Esophagus mucosa (tissue), 1 donor: ENCODE measurements at places on chromosomes 13 and 19.

- no peak for ATAC-seq
Measured at GRCh38 chr13:108938155-108938554, 308.7 kb downstream of the MYO16 start.

DNA sequence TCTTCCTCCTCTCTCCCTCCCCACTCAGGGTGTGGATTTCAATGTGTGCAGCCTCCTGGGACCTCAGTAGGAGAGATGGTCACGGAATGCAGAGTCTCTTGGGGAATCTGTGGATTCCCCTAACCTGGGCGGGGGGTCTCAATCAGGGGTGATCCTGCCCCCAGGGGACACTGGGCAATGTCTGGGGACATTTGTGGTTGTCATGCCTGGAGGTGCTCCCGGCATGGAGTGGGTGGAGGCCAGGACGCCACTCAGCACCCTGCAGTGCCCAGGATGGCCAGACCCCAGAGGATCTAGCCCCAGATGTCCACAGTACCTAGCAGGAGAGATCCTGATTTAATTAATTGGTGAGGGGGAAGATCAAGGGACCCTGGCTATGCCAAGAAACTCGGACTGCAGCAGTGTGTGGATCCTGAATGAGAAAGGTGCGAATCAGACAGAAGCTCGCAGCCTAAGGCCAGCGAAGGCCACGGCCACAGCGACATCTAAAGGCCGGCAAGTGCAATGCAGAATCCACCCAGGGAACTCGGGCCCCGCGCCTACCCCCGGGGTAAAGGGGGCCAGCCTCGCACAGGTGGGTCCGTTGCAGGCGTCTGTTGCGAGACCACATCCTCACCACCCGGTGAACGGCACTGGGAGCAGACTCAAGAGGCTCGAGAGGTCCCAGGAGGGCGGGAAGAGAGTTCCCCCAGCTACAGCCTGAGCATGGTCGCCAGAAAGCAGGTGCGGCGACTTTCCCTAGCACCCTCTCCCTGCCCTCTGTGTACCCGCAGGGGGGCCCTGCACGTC is 88.8 kb downstream of the GNG7 start:
- peak; percentile 30 for ATAC-seq

GRCh38 chr13:93270769-93271742 is 44.4 kb downstream of the GPC6 start:
- no peak for ATAC-seq

DNA sequence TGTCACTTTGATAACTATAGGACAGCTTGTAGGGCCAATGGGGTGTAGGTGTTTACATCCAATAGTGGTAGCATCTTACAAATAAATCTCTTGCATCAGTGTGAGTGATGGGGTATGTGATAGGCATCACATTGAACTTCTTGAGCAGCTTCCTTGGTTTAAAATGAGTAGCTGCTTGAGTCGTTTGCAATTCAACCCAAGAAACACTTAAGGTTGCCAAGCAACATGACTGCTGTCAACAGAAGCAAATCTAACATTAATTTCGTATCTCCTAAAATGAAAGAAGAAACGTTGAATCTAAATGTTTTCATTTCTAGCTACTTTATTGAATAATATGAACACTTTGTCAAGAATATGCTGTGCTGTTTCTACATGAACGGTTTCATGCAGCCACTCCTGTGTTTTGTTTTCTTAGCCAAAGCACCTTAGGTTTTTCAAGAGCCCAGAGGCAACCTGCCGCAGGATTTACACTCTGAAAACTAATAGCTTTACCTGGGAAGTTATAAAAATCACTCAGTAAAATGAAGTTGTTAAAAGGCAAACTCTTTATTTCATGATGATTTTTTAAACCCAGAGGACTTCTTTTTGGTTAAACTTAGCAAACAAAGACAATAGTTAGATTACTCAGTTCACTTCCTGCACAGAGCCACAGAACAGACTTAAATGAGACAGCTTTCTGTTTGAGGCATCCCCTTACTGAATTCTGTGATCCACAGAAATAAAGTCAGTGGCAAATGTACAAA is 305.2 kb downstream of the MTUS2 start:
- no peak for ATAC-seq

GRCh38 chr19:58543826-58544590 is at the start of gene TRIM28:
TSS of gene TRIM28 (plus strand) at chr19:58544064. CDS start at chr19:58544758, 694 bp downstream.
- ATAC-seq, result peak; percentile 94

GRCh38 chr13:27493981-27494380 is 43.6 kb upstream of the MTIF3 start:
- ATAC-seq, result no peak

DNA sequence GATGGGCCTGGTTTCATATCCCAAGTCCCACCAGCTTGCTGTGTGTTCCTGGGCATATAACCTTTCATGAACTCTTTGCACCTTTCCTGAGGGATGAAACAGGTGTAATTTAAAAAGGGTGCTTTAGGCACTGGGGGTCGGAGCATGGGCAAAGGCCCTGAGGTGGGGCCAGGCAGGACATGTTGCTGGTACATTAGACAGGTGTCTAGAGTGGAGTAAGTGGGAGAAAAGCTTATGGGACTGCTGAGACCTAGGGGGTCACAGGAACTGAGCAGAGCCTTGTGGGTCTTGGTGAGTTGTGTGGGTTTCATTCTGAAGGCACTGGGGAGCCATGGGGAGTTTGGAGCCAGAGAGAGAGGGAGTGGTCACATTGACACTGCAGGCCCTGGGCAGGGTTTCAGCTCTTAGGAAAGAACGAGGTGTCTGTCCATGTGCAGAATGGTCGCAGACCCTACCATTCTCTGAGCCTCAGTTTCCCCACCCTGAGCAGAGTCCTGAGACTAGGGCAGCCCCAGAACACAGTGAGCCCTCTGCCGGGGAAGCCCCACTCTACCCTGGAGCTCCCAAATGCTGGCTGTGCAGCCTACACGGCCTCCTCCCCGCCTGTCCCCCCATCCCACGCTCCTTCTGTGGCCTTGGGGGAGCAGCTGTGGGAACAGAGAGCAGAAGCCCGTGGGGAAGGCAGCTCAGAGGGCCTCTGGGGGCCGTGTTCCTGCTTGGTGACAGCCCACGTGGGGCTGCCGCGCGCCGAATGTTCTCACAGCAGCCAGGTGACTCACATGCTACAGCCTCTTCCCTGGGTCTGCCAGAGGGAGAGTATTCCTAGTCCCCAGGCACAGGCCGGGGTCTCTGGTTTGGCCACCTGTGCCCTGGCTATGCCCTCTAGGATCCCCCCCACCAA is 7.3 kb upstream of the HOMER3 start:
- ATAC-seq, result peak; percentile 24

GRCh38 chr19:51607920-51608562 is 22.2 kb downstream of the SIGLEC5 start:
- peak; percentile 78 for ATAC-seq

DNA sequence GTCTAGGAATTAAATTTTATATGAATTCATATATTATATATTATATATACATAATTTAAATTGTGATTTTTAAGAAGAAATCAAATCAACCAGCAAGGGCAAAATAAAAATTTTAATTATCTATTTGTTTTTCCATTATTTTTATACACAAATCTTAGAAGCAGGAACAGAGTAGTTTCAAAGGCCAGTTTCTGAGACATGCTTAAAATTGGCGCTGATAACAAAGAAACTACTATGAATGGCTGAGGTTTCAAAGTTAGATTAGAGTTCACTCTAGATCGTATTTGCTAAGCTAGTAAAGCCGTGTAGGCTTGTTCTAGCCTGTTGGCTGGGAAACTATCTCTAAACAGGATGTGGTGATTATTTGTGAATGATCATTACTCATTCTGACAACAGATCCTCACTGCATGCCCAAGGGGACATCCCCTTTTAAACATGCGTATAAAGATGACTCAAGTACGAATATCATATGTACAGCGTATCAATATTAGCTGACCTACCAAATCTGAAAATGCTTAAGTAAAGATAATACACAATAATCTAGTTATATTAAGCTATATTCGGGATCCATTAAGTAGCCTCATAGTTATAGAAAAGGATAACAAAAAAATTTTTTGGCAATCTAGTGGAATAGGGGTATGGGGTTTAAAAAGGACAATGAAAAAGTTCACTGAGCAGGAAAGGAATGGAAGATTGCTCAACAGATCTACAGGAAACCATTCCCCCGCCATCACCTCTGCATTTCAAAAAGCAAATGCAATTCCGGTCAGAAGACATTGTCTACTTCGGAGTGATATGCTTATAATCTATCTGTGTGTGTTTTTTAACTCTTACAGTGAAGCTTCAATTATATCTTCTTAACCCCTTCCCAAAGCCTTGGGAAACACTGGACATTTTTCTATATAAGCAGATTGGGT is 150.1 kb downstream of the SHISA2 start:
- ATAC-seq, result peak; percentile 97

GRCh38 chr13:60945396-60945795 is 470.3 kb downstream of the PCDH20 start:
- peak; percentile 55 for ATAC-seq

DNA sequence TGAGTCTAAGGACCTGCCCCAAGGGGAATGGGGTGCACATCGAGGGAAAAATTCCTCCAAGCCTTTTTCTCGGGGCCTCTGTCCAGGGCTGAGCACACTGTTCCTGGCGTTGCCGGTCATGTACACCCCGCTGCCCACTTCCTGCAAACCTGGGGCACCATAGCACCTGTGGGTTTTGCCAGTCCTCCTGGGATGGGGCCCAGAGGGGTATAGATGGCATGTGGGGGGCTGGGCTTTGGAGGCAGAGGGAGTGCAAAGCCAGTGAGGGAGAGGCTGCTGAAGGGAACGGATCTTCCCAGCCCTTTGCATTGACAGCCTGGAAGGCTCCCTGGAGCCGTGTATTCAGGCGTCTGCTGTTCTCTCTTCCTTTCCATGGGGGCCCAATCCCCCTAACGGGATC is 187.3 kb downstream of the ZNF536 start:
- ATAC-seq, result no peak

- ATAC-seq, result no peak
Measured at GRCh38 chr13:78286748-78287147, 316.6 kb downstream of the POU4F1 start.

DNA sequence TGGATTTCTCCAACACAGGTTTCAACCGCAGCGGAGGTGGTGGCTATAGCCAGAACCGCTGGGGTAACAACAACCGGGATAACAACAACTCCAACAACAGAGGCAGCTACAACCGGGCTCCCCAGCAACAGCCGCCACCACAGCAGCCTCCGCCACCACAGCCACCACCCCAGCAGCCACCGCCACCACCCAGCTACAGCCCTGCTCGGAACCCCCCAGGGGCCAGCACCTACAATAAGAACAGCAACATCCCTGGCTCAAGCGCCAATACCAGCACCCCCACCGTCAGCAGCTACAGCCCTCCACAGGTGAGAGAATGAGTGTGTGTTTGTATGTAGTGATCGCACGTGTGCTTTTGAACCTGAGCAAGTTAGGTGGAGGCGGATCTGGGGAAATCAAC is 6.0 kb upstream of the CCDC97 start:
- ATAC-seq, result no peak
